ENCODE measurements at places on chromosomes 6 and 20. TPM values are rescaled to one million over a fixed set of nuclear protein-coding genes. Genes with fewer than 3 reads are reported as not detected.

GRCh38 chr6:159608961-159609651 lies 83.9 kb downstream of the SOD2 start:
- DNase-seq = peak; percentile 29

DNA sequence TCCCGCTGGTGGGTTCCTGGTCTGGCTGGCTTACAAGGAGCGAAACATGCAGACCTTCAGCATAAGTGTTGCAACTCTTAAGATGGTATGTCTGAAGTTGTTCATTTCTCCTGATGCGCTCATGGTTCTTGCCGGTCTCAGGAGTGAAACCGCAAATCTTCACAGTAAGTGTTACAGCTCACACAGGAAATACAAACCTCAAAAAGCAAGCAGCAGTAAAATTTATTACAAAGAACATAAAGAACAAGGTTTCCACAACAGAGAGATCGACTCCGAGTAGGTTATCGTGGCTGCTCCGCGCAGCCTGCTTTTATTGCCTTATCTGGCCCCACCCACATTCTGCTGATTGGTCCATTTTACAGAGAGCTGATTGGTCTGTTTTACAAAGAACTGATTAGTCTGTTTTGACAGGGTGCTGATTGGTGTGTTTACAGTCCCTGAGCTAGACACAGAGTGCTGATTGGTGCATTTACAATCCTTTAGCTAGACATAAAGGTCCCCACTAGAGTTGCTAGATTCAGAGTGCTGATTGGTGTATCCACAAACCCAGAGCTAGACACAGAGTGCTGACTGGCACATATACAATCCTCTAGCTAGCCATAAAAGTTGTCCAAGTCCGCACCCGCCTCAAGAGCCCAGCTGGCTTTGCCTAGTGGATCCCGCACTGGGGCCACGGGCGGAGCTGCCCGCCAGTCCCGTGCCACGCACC lies 39.2 kb downstream of the TRIM27 start:
- peak; percentile 52 for DNase-seq

DNA sequence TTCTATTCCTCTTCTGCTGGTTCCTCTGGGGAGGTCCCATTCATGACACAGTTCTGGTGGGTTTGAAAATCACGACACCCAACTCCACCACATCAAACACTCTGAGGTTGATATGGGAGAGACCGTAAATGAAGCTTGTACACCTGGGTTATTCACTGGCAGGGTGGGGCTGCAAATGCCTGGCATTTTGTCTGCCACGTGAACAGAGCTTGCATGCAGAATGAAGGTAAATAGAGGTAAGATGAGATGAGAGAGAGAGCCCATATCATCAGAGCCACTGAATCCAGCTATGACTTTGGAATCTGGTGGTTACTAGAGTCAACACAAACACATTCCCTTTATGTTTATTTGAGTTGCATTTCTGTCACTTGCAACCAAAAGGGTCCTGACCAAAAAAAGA lies 97.4 kb downstream of the BANF2 start:
- no peak for DNase-seq

GRCh38 chr20:9400171-9401025 lies 114.0 kb upstream of the LAMP5 start:
- no peak for DNase-seq

DNA sequence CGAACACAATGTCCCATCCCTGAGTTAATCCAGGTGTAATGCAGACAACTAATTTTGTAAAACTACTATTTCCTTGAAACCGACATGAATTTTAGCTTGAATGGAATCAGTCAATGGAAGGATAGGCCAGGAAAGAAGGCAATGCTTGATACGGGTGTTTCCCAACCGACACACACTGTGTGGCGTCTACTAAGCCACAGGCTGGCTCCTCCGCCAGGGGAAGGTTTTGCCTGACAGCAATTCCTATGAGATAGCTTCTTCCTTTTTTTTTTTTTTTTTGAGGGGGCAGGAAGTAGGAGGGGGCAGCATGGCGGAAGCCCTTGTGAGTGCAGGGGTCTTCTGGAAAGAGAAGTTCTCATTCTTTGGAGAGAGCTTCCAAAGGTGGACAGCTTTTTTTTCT lies 12.0 kb upstream of the LAMA4 start:
- DNase-seq = no peak

- DNase-seq = no peak
Observed at GRCh38 chr20:60246751-60247150, 288.5 kb downstream of the CDH26 start.

DNA sequence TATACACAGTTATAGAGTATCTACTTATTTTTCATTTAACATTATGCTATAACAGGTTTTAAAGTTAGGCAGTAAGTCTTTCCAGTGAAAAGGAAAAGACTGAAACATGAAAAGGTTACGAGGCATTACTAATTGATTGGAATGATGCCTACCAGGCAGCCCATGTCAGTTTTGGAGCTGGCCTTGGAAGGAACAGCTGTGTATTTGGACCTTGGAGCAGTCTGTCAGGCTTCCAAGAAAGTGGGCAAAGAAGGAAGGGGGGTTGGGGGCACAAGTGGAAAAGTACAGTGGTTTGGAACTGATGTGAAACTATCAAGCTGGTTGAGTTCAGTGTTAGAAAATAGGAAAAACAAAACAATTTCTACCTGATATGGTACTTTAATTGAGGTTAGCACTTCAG lies 41.7 kb downstream of the SLC16A10 start:
- DNase-seq = peak; percentile 76

- DNase-seq = peak; percentile 92
Observed at GRCh38 chr6:33297956-33298772, 578 bp downstream of the RGL2 start.

GRCh38 chr6:151224076-151224475 lies 15.7 kb upstream of the AKAP12 start:
- no peak for DNase-seq

GRCh38 chr20:39429726-39430125 lies 467.6 kb downstream of the DHX35 start:
- peak; percentile 9 for DNase-seq

- DNase-seq = no peak
Observed at GRCh38 chr6:155452576-155452975, 3.1 kb downstream of the NOX3 start.

DNA sequence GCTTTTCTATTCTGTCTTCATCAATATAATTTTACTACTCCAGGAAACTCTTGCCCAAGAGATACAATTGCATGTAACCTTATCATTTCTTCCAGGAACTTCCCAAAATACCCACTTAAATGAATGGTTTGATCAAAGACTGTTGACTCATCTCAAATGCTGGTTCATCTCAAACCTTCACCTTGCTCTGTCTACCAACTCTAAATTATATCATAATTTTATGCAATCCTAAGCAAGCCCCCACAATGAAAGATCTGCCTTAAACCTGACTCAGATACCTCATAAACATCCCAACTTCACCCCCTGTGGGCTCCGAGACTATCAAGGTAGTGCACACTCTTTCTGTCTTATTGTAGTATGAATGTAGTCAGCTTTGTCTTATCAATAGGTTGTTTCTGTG lies 65.5 kb upstream of the GCM1 start:
- DNase-seq = no peak

GRCh38 chr6:83055366-83055964 lies 10.2 kb downstream of the UBE3D start:
- DNase-seq = peak; percentile 74

DNA sequence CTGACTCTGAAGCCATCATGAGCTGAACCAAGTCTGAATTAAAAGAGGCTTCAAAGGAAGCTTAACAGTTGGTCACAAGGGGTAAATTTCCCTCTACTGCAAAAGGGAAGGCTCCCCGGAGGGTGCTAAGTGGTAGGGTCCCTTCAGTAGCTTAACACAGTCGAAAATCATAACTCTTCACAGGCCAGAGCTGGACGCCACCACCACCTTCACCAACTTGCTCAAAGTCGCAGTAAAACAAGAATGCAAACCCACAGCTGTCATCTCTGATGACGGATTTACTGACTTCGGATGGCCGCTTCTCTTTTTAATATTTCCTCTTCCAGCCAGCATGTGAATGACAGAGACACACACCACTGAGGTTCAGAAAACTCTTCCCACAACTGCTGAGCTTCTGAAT lies 144.7 kb upstream of the FBXL4 start:
- no peak for DNase-seq

GRCh38 chr6:26321005-26321404 lies 44.0 kb upstream of the BTN3A2 start:
- no peak for DNase-seq

- DNase-seq = no peak
Observed at GRCh38 chr6:151111670-151112069, 128.1 kb upstream of the AKAP12 start.

- no peak for DNase-seq
Observed at GRCh38 chr20:7926323-7926722, 13.9 kb downstream of the HAO1 start.

- peak; percentile 92 for DNase-seq
Observed at GRCh38 chr20:62818592-62819493, 2.0 kb downstream of the COL9A3 start.

PHACTR3 gene
- 3.7 TPM for polyA plus RNA-seq

PPP1R16B gene
- polyA plus RNA-seq = 1.5 TPM

COX4I2 gene
- polyA plus RNA-seq = 4.8 TPM

CNBD2 gene
- polyA plus RNA-seq = 7.0 TPM

RBM38 gene
- 15.8 TPM for polyA plus RNA-seq

CRIP3 gene
- not detected for polyA plus RNA-seq

MUC22 gene
- polyA plus RNA-seq = not detected

CTAGE9 gene
- polyA plus RNA-seq = not detected

GNMT gene
- polyA plus RNA-seq = 121 TPM

AVP gene
- not detected for polyA plus RNA-seq

PBOV1 gene
- not detected for polyA plus RNA-seq

Data from stomach (tissue), 19 donors.